ENCODE measurements at places on chromosomes 16 and 17.
A peak's percentile ranks its signal among the peaks of the same experiment; 100 is the strongest.

- no peak for DNase-seq
Measured at GRCh38 chr17:30433514-30433913, 43.7 kb upstream of the GOSR1 start.

- DNase-seq = no peak
Measured at GRCh38 chr16:17159617-17160016, 311.1 kb downstream of the XYLT1 start.

GRCh38 chr17:64129515-64129764 lies 504 bp downstream of the ERN1 start:
- DNase-seq = no peak

- no peak for DNase-seq
Measured at GRCh38 chr16:74372953-74373846, 2.9 kb upstream of the NPIPB15 start.

DNA sequence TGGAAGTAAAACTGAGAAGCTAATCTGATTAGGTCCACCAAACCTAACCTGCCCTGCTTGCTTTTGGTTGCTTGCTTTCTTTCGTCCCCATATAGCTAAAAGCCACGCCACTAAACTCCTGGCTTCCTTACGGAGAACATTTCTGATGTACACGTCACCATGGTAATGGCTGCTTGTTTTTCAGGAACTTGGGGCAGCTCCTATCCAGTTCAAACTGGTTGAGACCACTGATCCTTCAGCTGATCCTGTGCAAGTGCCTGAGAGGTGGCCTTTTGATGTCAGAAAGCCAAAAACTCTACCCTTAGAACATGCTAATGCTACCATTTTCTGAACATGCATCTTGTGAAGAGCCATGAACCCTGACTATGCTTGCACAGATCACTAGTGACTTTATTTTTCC lies 14.4 kb upstream of the DHRS7C start:
- DNase-seq = no peak

GRCh38 chr16:19331794-19332193 lies 46.3 kb downstream of the CLEC19A start:
- DNase-seq = no peak

GRCh38 chr16:72380283-72380682 lies 208.3 kb upstream of the PMFBP1 start:
- no peak for DNase-seq

DNA sequence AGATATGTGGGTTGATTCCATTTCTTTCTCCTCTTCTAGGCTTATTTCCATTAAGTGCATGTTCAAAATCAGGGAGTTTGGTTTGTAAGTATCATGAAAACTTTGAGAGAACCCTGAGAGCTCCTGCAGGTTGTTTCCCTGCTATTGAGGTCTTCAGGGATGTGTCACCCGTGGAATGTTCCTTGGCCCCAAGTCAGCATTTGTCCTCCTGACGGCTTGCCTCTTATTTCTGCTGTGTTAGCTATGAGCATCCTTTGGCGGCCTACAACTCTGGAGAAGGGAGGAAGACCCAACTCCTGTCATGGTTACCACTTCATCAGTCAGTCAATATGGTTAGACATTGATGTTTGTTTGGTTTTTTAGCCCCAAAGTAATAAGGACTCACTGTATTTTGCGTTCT lies 180.8 kb downstream of the FTO start:
- no peak for DNase-seq

DNA sequence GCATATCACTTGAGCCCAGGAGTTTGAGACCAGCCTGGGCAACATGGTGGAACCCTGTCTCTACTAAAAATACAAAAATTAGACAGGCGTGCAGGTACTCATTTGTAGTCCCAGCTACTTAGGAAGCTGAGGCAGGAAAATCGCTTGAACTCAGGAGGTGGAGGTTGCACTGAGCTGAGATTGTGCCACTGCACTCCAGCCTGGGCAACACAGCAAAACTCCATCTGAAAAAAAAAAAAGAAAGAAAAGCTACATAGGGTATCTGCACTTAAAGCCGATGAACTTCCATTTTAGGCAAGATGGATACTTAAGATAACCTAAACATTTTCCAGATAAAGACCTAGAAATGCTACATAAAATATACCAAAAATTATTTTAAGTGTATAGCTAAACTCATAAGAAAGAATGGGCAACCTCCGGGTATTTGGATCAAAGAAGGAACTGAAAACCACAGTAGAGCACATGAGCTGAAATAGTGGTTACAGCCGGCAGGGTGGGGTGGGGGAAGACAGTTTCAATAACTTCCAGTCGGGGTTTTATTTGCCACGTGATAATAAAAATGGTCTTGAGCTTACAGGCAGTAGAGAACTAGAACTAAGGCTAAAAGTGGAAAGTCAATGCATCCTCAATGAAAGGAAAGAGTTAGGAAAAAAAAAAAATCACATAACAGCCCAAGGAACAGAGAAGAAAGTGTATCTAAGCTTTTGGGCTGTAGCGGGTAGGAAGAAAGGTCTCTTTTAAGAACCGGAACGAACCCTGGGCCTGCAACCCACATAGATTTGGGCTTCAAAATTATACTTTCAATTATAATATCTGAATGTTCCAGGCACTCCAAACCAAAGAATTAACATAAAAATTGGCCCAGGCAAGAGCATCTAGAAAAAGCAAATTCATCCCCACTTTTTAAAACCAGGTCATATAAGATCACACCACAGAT lies 53.1 kb downstream of the CFDP1 start:
- DNase-seq = no peak

DNA sequence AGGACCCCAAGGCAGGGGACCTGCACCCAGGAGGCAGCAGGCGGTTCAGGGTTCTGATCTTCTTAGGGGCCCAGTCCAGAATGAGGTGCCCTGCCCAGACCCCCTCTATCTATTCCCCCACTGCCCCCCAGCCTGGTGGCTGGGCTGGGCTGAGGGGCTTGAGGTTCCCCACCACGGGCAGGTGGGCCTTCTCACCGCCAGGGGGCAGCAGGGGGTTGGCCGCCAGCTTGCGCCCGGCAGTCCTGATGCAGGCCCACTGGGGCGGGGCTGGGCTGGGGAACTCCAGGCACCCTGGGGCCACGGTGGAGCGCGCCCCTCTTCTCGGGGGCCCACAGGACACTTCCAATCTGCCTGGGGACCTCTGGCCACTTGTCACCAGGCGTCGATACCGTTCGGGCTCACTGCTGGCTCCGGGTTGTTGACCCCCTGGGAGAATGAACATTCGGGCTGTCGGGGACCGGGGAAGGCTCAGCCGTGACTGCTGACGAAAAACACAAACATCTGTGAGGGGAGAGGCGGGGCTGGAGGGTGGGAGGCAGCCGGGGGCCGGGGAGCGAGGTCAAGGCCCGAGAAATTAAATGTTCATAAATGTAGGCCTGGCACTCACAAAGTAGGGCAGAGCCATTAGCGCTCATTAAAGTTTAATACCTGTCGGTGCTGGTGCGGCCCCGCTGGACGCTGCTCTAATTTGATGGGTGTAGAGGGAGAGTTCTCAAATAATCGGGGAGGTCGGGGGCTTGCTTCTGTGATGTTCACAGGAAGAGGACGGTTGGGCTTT lies 219.3 kb upstream of the GSE1 start:
- DNase-seq = no peak

GRCh38 chr17:39404542-39405378 lies 3.3 kb upstream of the FBXL20 start:
- no peak for DNase-seq

GRCh38 chr16:85447693-85448313 lies 165.3 kb upstream of the GSE1 start:
- no peak for DNase-seq

DNA sequence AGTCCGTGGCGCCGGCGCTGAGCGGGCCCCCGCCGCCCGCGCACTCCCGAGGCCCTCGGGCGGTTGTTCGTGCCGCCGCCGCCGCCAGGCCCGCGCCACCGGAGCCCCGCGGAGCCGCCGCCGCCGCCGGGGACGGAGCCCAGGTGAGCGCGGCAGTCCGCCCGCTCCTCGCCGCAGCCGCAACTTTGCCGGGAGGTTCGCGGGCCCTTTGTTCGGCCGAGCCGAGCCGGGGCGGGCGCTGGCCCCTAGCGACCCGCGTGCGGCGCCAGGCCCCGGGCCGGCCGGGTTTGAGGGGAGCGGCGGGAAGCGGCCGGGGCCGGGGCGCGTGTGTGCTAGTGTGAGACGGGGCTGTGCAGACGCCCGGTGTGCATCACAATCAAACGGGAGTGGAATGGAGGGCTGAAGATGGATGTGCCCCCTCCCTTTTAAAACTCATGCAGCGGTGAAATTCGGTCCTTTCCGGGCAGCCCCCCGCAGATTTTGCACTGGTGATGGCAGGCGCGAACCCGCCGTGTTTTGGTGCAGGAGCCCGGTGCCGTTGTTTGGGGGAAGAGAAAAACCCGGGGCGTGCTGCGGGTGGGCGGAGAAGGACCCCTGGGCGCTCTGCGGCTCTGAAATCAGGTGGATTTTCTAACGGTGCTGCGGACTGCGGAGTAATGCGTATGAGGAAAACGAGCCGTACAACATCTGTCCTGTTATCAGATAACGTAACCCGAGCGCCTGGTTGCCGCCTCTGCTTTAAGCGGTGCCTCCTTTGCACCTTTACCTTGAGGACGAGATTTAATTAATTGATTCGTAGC lies 823 bp downstream of the TNRC6C start:
- DNase-seq = no peak

DNA sequence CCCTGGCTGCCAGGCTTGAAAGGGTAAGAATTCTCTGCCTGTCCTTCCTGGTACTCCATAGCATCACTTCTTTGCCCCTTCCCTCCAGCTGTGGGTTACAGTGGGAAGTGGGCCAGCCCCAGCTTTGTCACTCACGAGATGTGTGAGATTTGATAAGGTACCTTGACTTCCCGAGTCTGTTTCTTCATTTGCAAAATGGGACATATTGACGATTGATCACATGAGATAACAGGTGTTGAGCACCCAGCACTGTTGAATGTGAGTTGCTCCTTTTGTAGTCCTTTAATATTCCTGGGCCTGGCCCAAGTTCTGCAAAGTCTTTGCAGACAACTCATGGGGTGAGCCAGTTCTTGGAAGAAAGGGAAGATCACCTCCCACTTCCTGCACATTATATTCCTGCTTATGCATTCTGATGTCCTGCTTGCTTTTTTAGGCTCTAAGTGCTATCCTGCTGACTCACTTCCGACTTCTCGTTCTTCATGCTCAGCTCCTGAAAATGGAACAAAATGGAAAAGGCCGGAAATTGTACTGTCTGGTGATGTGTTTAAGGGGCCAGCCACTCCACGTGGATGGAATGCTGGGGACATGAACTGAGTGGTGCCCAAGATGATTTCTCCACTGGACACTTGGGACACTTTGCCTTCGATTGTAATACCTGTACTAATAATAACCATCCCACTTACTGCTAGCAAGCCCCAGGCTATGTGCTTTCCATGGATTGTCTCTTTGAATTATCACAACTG lies 8.3 kb upstream of the NLK start:
- DNase-seq = no peak

- no peak for DNase-seq
Measured at GRCh38 chr17:63999680-64000531, 1.8 kb downstream of the PRR29 start.

GRCh38 chr17:47726796-47727703 lies 6.0 kb upstream of the TBX21 start:
- no peak for DNase-seq

DNA sequence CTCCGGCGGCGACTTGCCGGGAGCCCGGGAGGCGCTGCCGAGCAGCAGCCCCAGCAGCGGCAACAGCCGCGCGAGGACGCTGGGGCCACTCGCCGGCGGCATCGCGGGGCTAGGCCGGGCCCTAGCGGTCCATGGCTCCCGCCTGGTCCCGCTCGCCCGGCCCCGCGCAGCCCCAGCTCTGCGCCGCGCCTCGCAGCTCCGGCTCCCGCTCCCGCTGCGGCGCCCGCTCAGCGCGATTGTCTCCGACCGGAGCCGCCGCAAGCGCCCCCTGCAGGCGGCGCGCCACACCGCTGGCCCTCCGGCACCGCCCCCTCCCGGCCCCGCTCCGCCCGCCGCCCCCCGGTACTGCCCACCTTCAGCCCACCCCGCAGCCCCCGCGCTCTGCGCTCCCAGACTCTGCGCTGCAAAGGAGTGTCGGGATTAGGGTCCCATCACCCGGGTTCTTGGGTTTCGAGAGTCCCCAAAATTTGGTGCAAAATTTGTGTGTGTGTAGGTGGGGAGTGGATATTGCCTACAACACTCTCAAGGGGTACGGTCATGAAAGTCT lies at the start of gene FAM171A2:
Gene FAM171A2, minus strand, starts transcription at position 241 of the 547 bp plus-strand sequence. Its CDS starts 139 bp downstream, at position 102.
- peak; percentile 25 for DNase-seq

- no peak for DNase-seq
Measured at GRCh38 chr17:20938244-20938643, 104.6 kb downstream of the USP22 start.

DNA sequence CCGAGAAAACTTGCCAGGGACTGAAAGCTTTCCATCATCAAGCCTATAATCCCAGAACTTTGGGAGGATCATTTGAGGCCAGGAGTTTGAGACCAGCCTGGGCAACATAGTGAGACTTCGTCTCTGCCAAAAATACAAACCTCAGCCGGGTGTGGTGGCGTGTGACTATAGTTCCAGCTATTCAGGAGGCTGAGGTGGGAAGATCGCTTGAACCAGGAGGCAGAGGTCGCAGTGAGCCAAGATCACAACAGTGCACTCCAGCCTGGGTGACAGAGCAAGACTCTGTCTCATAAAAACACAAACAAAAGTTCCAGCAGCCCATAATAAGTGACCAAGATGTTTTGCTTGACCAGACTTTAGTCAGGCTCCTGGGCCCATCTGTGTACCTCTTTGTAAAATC lies 1.9 kb downstream of the MEAK7 start:
- no peak for DNase-seq

DNA sequence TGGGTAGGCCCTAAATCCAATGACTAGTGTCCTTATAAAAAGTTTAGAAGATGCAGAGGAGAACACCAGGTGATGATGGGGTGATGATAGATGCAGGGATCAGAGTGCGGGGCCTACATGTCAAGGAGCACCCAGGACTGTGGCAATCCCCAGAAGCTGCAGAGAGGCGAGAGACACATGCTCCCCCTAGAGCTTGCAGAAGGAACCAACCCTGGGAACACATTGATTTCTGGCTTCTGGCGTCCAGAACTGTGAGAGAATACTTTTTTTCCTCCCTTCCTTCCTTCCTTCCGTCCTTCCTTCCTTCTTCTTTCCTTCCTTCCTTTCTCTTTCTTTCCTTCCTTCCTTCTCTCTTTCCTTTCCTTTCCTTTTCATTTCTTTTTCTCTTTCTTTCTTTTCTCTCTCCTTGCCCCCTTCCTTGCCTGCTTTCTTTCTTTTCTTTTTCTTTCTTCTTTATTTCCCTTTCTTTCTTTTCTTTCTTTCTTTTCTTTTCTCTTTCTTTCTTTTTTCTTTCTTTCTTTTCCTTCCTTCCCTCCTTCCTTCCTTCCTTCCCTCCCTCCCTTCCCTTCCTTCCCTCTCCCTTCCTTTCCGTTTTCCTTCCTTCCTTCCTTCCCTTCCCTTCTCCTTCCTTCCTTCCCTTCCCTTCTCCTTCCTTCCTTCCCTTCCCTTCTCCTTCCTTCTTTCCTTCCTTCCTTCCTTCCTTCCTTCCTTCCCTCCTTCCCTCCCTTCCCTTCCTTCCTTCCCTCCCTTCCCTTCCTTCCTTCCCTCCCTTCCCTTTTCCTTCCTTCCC lies 134.3 kb downstream of the HAPSTR1 start:
- no peak for DNase-seq

- DNase-seq = no peak
Measured at GRCh38 chr17:69860142-69860680, 214.8 kb upstream of the KCNJ16 start.
